ENCODE measurements at places on chromosomes 7 and 10. TPM values are rescaled to one million over a fixed set of nuclear protein-coding genes. Genes with fewer than 3 reads are reported as not detected.

The BLNK gene
- total RNA-seq: 1.1 TPM

The GPR158 gene
- 0.19 TPM for total RNA-seq

The SLC18A3 gene
- total RNA-seq: not detected

The LIPN gene
- total RNA-seq: not detected
